ENCODE measurements at places on chromosomes 4 and X.

DNA sequence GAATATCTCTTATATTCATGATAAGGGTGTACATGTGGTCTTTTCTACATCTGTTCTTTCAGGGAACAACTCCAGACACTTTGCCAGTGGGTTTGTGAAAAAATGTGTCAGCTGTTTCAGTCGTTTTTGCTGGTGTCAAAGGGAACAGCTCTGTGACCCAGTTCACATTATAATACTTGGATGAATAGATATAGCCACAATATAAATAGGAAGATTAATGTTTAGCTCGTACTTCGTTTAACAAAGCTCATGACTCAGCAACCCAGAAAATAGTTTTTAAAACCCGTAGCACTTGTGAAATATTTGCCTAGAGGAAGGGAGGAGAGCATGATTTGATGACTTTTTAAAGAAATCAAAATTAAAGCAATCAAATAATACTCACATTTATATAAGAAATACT, 7.9 kb downstream of the LIAS start:
- no peak for DNase-seq

DNA sequence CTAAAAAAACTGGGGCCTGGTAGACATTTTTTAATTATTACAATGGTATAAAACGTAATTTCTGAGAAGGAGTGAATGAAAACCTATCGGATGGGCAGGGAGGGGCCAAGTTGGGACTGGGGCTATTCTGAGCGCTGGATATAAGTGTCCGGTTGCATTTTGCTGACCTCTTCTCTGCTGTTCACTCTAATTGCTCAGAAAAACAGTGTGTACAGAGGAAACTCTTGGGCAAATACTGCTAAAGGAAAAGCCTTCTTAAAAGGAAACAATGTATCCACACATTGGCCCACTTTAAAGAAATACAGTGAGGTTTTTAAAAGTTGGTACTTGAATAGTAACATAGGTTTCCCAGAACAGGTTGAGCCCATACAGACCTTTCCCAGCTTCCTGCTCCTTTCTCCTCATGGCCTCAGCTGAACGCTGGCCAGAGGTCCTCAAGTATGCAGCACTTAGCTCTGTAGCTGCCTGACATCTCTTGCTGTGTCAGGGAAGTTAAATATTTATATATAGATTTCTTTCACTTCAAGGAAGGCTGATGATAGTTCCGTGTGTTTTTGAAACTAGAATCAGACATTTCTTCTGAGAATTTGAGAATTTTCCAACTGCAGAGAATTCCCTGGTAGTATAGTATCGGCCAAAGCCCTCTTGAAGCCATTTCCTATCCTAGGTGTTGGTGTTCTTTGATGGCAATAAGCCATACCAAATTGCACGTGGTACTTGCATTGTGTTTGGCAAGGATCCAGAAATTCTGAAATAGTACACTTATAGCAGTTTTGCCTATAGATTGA, 97.1 kb upstream of the SLC4A4 start:
- peak; percentile 42 for DNase-seq

- DNase-seq = no peak
Observed at GRCh38 chr4:93319041-93319440, 509.5 kb upstream of the ATOH1 start.

- no peak for DNase-seq
Observed at GRCh38 chr4:172662113-172662512, 506.5 kb upstream of the GALNT7 start.

GRCh38 chr4:25441519-25442117, 64.6 kb downstream of the ANAPC4 start:
- DNase-seq = peak; percentile 90

GRCh38 chrX:140766024-140766611, 56.6 kb downstream of the LINC00632 start:
- peak; percentile 88 for DNase-seq

- no peak for DNase-seq
Observed at GRCh38 chrX:68292471-68292870, 140.8 kb downstream of the OPHN1 start.

DNA sequence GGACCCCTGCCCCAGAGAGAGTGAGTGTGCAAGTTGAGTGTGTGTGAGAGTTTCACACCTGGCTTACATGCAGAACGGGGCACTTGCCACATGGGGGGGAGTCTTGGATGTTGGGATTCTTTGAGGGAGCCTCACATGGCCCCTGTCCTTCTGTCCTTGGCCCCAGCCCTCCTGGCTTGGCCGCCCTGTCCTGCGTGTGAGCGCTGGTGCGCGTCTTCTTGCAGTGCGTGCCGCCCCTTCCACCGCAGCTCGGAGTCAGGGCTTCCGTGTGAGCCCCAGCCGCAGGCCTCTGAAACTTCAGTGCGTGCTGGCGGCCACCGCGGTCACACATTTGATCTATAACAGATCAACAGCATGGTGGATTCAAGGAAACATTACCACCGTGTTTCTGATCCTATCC, 30.1 kb upstream of the HGFAC start:
- no peak for DNase-seq

DNA sequence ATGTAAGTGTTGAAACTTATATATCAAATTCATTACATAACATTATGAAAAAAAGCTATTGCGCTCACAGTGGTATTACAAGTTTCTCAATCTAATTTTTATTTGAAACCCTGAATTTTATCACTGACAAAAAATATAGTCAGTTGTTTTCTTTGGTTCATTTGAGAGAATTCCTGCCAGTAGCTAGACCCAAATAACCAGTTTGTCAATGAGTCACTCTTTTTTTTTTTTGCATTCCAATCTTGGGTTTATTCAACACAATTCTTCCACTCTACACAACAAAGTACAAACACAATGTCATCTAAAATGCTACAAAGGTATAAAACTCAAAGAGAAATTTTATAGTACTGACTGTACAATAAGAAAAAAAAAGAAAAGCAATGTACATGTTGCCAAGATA, 13.1 kb downstream of the HPF1 start:
- DNase-seq = no peak

- DNase-seq = no peak
Observed at GRCh38 chr4:103073792-103074438, 2.6 kb downstream of the SLC9B2 start.

- no peak for DNase-seq
Observed at GRCh38 chrX:132918523-132918922, 39.9 kb downstream of the HS6ST2 start.

- DNase-seq = no peak
Observed at GRCh38 chrX:11791090-11791489, 33.1 kb downstream of the MSL3 start.

- DNase-seq = no peak
Observed at GRCh38 chrX:17369309-17369708, 5.7 kb upstream of the NHS start.
